ENCODE measurements at places on chromosomes 16 and 17.

DNA sequence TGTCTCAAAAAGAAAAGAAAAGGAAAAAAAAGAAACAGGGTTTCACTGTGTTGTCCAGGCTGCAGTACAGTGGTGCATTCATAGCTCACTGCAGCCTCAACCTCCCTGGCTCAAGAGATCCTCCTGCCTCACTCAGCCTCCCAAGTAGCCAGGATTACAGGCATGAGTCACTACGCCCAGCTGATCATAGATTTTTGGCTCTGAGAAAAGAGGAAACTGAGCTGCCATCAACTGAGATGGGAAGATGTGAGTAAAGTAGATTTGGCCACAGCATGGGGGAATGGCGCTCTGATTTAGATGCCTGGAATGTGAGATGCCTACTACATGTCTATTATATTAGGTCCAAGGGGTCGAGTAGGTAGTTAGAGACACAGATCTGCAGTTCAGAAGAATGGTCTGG, 5.9 kb upstream of the NAGS start:
- DNase-seq = no peak

- no peak for DNase-seq
These were observed 8.3 kb downstream of the RUSF1 start for GRCh38 chr16:31499928-31500327.

DNA sequence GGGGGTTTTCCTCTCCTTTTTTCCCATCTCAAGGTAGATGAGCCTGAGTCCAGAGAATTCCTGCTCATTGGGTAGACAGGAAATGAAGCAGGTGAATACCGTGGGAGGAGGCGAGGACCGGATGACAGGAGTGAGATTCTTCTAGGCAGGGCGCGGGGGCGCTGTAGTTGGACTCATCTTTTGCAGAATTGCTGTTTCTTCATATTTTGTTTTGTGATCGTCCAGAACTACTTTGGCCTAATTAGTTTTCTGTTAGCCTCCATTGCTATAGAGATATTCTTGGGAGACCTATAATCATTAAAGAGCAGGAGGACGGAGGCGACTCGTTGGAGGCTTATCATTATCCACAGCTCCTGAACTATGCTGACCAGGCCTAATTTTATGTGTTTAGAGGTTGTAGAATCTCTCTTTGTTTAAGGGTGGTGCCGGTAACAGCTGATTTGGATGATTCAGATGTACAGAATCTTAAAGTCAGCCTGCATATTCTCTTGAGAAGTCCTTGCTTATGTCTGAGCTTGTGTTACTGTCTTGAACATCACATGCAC, 650 bp downstream of the ATP6V0A1 start:
- DNase-seq = no peak

DNA sequence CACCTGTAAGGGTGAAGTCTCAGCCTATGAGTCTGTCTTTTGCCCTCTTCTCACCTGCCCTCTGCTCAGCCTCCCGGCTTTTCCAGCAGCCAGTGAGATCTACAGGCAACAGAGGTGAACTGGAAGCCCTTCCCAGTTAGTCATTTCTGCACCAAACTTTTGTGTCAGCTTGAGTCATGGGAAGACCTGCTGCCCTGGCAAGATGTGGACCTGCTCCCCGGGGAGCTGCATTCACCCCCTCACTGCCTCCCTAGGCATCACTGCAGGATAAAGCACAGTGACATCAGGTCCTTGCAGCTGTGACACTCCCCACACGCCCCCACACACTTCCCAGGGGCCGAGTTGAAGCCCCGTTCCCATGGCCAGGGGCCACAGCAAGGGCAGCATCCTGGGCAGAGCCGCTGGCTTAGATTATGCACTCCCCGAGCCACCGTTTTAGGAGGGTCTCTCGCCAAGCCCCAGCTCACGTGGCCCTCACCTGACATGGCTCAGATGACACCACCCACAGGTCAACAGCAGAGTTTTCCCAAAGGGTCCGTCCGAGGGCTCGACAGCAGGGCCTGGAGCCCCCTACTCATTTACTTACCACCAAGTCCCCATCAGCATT, 6.5 kb upstream of the ABR start:
- DNase-seq = no peak

- DNase-seq = no peak
These were observed 26.9 kb upstream of the RPL38 start for GRCh38 chr17:74176546-74177001.

GRCh38 chr16:64089697-64090096, 1032.2 kb downstream of the CDH11 start:
- no peak for DNase-seq

DNA sequence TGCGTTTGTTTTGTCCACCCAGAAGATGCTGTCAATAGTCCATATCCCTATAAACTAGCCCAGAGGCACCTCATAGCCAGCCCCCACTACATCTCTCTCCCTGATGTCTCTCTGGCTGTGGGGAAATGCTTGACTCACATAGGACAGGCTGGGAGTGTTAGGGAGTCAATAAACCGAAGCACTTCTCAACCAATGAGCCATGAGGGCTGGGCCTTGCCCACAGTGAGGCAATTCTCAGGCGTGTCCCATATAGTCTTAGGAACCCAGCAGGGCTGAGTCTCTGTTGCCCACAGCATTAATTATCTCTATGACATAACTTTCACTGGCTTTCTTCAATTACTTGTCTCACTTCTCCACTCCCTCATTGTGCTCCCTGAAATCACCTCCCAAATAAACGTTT, 387.3 kb upstream of the CDH11 start:
- no peak for DNase-seq
